ENCODE measurements at places on chromosomes 16 and 17.

DNA sequence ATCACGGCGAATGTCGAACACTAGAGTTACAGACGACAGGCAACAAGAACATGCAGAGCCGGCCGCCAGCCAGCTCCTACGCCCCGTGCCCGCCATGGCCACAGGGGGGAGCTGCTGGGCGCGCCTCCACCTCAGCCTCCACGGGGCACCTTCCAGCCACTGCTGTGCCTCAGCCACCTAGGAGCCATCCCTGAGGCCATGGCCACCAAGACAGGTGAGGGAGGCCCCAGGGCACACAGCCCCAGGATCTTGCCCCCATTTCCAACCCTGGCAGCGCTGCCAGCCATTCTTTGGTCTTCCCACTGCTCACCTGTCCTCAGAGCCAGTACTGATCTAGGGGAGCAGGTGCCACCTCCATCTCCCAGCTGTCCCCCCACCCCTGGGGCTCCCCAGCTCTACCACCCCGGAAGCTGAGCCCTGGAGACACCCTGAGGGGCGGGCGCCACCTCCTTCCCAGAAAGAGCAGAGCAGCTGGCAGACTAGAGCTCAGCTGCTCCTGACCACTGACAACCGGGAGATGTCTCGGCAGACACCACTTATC, 11.8 kb downstream of the GNPTG start:
- DNase-seq: no peak

- no peak for DNase-seq
These were observed 46.5 kb downstream of the STX8 start for GRCh38 chr17:9529033-9529700.

- no peak for DNase-seq
These were observed 31.8 kb downstream of the PITPNM3 start for GRCh38 chr17:6524520-6524919.

GRCh38 chr16:77190190-77190477, 856 bp upstream of the MON1B start:
- no peak for DNase-seq

DNA sequence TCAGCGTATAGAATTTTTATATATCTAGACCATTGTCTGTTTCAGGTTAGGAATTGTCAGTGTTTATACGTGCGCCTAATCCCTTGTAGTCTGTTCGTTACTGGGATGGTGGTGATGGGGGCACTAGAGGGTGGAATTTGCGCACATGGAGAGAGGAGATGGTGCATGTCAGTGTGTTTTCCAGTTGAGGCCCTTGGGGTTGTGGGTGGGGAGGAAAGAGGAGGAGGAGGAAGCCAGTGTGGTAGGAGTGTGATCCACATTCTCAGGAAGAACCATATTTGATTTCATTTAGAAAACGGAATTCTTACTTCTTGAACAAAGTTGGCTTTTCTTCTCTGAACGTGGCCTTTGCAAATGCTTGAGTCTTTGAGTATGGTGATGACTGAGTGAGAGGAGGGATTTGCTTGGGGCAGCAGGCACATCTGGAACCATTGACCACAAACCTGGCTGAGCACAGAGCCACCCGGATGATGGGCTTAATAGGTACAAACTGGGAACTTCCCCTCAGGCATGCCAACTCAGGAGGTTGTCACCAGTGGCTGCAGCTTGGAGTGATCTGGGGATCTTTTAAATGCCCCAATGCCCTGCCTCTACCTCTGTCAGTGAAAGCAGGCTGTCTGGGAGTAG, 98.9 kb downstream of the PRKCB start:
- no peak for DNase-seq

DNA sequence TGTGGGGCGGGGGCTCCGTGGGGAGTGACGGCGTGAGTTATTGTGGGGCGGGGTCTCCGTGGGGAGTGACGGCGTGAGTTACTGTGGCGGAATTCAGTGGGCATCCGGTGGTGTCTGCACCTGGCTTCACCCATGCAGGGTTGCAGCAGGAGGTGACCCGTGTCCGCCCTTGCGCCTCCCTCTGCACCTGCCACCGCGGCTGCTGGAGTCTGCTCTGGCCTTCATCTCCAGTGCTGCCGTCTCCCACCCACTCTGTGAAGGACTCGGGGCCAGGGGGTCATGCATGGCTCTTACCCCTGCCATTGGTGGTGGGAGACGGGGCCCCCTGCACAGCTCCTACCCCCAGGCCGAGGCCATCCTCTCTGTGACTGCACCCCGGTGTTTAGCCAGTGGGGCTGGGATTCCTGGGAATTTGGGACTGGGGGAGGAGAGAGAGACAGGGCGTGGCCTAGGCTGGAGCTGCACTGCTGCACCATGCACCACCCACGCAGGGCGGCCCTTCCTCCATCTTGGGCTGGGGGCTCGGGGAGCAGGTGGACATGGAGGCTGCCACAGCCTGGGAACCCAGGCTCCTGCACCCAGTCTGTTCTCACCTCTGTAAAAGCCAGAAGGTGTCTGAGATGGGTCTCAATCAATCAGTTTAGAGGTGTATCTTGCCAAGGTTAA, 1.3 kb upstream of the PABPN1L start:
- no peak for DNase-seq

DNA sequence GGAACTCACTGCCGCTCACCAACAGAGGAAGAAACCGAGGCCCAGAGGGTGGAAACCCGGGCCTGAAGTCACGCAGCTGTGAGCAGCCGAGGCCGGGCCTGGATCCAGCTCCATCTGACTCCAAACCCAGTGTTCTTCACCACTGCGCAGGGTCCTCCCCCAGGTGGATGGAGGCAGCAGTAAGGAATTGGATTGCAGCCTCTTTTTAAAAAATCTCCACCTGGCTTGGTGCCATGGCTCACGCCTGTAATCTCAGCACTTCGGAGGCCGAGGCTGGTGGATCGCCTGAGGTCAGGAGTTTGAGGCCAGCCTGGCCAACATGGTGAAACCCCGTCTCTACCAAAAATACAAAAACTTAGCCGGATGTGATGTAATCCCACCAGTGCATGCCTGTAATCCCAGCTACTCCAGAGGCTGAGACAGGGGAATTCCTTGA, 177.2 kb downstream of the FOXL1 start:
- no peak for DNase-seq

- DNase-seq: no peak
These were observed 17.3 kb downstream of the DBNDD1 start for GRCh38 chr16:90001761-90002503.

- DNase-seq: no peak
These were observed 103.5 kb downstream of the HIC1 start for GRCh38 chr17:2158396-2158780.

GRCh38 chr16:3518292-3518985, 17.6 kb downstream of the CLUAP1 start:
- no peak for DNase-seq

GRCh38 chr17:73788111-73788510, 143.9 kb upstream of the SDK2 start:
- DNase-seq: no peak

- no peak for DNase-seq
These were observed 68.0 kb downstream of the CBLN1 start for GRCh38 chr16:49213594-49213993.

DNA sequence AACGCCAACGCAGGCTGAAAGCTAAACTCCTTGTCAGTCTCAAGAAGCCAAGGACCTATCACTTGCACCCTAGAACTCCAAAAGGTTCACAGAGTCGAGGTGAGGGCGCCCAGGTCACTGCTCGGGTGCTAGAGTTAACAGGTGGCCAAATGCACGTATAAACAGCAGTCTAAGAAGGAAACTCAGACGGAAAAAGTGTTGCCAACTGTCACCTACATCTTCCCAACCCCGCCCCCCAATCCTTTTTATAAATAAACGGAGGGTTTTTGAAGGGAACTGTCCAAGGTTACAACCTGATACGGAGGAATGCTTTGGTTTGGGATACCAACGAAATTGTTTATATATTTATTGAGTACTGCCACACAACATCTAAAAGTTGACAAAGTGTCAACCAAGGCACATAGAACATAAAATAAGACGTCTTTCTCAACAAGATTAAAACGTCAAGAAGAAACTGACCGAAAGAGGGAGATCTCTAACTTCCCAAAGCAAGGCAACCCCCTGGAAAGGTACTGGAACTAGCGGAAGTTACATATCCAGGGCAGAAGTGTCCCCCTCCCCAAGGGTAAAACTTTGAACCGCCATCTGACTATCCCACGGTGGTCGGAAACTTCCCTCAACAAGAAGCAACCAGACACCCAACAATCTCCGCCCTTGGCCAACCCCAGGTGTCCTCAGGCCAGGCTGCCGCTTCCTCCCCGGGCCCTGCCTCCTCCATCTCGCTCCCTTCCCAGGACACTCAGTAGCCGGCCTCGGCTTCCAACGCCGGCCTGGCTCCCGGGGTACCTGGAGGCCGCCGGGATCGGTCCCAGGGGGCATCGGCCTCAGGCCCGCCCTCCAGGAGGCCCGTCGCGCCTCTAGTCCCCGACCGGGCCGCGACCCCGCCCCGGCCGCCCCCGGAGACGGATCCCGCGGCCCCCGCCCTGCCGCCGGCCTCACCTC, 982 bp downstream of the SPAG9 start:
- DNase-seq: peak; percentile 90

DNA sequence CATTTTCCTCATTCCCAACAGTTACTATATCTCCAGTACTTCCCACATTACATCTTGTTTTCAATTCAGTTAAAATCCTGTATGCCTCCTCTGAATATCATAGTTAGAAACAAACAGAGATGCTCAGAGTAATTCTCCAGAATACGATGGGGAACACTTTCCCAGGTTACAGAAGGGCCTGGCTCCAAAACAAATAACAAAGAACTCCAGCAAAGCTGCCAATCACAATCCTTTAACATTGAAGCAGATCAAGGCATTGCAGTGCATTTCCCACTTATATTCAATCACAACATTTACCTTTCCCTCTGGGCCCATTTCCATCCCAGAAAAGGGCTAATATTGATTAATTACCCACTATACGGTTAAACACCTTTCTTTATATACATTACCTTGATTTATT, 29.4 kb upstream of the PMFBP1 start:
- no peak for DNase-seq

- no peak for DNase-seq
These were observed 32.1 kb downstream of the ZFHX3 start for GRCh38 chr16:73015612-73016487.
